Fibroblast of pulmonary artery (primary cell): ENCODE measurements at places on chromosomes 3 and 15.

- peak; percentile 6 for DNase-seq
Measured at GRCh38 chr3:115960799-115961198, 337.5 kb downstream of the GAP43 start.

- DNase-seq = no peak
Measured at GRCh38 chr3:76685858-76686257, 354.0 kb upstream of the ROBO2 start.

DNA sequence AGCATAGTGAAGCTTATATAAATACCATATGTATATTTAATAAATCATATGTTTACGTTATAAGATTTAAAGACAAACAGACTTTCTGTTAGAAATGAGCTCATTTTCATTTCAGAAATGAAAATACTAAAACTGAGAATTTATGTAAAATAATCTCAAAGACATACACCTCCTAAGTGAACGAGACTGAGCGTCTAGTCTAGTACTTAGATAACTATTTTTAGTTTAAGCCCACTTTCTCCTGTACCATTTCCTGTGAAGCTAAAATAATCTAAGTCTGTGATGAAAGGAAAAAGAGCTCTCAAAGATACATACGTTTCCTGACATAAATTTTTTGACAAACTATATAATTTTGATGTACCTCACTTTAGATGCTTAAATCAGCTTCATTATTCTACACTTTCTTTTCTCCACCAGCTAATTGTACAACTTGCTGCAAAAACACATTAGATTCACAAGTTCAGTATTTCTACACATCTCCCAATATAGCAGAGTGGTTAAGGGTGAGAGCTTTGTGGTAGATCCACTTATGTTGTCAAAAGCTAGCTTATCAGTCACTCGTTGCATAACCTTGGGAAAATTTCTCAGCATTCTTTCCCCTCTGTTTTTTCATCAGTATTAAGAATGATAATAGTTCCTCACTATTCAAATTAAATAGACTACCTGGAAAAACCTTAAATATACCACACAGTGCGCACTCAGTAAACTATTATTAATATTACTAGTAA is 703.0 kb downstream of the PLOD2 start:
- no peak for DNase-seq

GRCh38 chr3:66494959-66495667 is 5.7 kb downstream of the LRIG1 start:
- DNase-seq = no peak

- peak; percentile 41 for DNase-seq
Measured at GRCh38 chr3:114527036-114527644, 233.3 kb downstream of the TIGIT start.
